CD4-positive, alpha-beta T cell treated with Interleukin-21 for 1 hour (primary cell): ENCODE measurements at places on chromosomes 1 and 21.

DNA sequence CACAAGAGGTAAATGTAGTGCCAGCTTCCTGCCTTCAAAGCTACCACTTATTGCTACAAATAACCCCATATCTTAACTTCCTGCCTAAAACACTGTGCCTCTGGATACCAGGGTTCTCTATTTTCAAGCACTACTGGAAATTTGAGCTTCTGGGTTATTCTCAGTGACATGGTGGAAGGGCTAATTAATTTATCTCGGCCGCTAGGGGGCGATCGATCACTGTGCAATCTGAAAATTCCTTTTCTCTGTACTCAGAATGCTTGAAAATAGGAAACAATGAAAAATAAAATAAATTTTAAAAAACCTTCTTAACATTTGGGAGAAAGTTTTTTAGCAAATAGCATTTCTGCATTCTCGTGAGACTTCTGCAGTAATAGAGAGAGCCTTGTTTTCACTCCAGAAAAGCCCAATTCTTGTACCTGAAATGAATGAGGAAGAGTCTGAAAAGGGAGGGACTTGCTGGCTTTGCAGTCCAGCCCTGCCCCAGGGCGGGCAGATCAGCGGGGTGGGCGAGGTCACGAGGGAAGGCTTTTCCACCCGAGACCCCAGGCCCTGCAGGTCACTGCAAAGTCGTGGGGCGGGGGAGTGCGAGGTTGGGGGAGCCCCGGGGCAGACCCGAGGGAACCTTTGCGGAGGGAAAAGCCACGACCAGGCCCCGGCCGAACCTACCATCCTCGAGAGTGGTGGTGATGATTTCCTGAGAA lies 276.7 kb downstream of the PCP4 start:
- DNase-seq = peak; percentile 2

DNA sequence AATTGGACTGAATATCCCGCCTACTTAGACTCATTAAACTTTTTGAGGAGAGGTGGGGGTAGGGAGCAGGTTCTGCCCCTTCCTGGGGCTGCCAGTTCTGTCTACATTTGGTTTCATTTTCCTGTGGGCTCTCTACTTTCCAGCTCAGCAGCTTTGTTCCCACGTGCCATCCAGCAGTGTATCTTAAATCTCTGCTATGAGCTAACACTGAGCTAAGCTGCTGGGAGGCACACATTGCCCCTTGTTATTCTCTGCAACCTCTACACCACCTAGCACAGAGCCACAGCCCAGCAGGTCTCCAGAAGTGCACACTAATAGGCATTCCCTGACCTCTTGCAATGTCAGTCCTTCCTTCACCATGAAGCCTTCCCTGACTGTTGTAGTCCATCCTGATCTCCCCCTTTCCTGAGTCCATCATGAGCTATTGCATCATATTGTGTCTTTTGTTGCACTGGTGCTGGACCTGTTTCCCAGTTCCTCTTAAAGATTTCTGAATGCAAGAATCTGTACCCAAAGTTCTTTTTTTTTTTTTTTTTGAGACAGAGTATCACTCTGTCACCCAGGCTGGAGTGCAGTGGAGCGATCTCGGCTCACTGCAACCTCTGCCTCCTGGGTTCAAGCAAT lies 28.7 kb upstream of the NRDC start:
- no peak for DNase-seq

DNA sequence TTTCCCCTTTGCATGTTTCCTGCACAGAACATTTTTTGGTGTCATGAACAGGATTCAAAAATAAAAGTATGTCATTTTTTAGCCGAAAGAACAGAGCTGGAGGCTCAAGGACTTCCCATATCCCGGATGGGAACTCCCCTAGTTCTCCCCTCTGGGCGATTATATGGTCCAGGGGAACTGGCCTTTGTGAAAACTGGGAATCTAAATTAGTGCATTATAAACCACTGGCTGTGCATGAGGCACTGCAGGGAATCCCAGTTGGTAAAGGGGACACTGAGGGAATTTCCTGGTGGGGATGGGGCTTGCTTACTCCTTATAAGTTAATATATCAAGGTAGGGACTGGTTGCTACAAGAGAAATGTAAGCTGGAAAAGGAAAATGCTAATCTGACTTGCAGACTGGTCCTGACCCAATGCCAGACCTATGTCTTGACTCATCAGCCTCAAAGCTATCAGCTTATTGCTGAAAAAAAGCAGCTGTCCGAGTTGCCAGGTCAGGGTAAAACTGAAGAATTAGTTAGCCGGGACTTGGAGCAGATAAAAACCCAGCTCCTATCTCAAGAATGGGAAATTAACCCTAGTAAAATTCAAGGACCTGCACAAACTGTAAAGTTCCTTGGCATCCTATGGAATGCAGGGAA lies 122.6 kb downstream of the FCRL5 start:
- DNase-seq = no peak

GRCh38 chr21:36918291-36918690 lies 48.2 kb downstream of the HLCS start:
- no peak for DNase-seq

GRCh38 chr1:15141935-15142539 lies 11.5 kb upstream of the TMEM51 start:
- no peak for DNase-seq

- DNase-seq = no peak
Observed at GRCh38 chr1:206079135-206079534, 26.2 kb downstream of the RHEX start.

DNA sequence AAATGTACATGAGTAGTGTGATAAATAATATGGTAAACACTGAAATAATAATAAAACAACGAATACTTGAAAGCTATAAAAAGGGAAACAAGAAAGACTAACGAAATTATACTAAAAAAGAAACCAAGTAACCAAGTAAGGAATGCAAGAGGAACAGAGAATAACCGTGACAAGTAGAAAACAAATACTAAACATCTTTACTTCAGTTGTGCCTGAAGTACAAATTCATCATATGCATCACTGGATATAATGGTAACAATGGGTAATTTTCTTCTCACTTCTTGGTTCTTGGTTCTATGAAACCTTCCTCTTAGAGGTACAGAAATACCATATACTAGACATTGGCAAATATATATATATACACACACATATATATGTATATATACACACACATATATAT lies 1093.6 kb upstream of the B3GALT2 start:
- no peak for DNase-seq

DNA sequence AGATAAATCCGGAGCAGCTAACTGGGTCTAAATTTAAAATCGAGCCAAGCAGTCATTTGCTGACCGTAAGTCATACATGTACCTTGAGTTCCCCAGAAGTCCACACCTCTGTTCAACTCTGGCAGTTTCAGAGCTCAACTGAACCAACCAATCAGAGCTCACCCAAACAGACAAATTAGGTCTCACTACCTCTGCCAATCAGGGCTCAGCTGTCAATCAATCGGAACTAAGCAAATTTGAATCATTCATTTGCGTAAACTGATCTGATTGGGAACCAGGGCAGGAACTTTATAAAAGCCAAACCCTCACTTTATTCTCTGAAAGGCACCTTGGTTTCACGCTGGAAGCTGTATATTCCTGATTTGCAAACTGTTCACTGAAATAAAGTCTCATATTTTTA lies 11.2 kb upstream of the ACBD6 start:
- DNase-seq = no peak

GRCh38 chr1:165734906-165735305 lies 33.8 kb downstream of the TMCO1 start:
- no peak for DNase-seq

- no peak for DNase-seq
Observed at GRCh38 chr1:4673494-4673893, 19.1 kb downstream of the AJAP1 start.

GRCh38 chr1:16409536-16410152 lies 27.6 kb downstream of the SPATA21 start:
- no peak for DNase-seq

DNA sequence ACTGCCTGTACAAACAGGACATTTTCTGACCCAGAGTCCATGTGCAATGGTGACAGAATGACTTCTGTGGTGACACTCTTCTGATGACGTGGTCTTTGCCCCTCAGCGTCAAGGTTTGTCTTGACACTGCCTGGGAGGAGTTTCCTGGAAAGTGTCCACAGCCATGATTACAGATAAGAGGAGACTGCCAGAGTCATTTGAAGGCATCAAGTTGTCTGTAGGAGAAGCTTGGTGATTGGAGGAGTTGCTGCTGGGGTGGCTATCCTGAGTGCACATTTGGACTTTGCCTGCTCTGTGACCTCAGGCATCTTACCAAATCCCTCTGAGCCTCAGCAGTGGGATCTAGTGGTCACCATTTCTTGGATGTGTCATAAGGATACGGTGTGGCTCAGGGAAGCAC lies 17.7 kb downstream of the TCHHL1 start:
- no peak for DNase-seq

GRCh38 chr21:39029900-39030884 lies 153.1 kb downstream of the PSMG1 start:
- DNase-seq = no peak

GRCh38 chr1:77659879-77660593 lies 22.4 kb downstream of the ZZZ3 start:
- DNase-seq = no peak

GRCh38 chr1:233554037-233554436 lies 59.9 kb upstream of the KCNK1 start:
- DNase-seq = no peak

DNA sequence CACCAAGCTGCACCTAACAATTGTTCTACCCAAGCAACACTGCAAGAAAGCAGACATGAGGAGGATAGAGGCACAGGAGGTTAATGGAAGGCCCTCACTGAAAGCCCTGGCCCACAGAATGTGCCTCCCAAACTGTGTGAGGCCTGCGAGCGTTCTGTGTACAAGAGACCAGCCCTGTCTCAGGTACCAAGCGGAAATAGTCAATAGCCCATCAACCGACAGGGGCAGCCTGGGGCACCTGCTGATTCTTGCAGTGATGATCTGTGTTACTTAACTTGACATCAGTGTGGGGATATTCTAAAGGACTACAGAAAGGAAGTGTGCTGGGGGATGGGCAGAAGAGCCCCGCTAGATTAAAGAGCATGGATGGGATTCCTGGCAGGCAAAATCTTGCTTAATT lies 392.4 kb downstream of the KCNH1 start:
- DNase-seq = no peak

GRCh38 chr1:112520166-112520565 lies 11.4 kb downstream of the WNT2B start:
- DNase-seq = no peak

GRCh38 chr1:199113265-199113869 lies 474.5 kb downstream of the PTPRC start:
- DNase-seq = peak; percentile 67

DNA sequence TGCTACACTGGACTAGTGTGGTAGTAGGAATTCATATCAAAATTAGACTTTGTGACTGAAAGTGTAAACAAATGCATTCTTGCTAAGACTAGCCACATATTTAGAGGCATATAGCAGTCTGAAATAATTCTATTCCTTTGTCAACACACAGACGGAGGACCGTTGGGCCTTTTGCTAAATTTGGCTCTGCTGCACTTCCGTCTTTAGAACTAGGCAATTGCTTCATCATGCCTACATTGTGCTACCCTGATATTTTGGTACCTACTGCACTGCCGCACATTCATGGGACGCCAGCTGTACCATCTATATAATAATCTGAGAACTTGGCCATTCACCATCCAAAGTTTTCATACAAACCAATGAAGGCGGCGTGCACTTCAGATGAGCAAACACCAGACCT lies 346.8 kb downstream of the KIF26B start:
- DNase-seq = no peak

DNA sequence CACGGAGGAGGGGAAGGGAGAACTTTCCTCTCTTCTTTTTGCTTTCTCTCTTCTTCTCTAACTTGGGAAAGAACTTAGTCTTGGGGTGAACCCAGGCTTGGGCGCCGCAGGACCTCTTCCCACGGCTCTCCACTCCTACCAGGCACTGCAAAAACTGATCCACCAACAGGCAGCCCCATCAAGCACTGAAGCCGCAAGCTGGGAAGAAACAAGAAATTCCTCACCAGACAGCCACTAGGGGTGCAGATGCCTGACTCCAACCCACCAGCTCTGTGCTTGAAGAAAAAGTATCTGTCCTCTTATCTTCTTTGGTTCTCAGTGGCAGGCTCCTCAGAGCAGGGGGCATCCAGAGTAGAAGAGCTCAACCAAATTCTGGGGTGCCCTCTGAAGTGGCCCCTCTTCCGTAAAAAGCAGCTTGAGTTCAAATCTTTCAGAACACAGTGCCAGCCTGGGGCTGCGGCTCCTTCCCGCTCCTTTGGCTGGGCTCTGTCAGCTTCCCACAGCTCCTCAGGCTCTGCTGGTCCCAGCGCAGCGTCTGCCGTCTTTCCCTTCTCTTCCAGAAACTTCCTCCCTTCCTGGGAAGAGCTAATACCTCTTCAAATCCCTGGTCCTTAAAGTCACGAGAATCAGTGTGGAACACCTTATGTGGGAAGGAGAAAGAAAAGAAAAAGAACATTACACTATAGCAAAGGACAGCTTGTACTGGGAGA lies 2.4 kb downstream of the SLC41A1 start:
- peak; percentile 20 for DNase-seq

DNA sequence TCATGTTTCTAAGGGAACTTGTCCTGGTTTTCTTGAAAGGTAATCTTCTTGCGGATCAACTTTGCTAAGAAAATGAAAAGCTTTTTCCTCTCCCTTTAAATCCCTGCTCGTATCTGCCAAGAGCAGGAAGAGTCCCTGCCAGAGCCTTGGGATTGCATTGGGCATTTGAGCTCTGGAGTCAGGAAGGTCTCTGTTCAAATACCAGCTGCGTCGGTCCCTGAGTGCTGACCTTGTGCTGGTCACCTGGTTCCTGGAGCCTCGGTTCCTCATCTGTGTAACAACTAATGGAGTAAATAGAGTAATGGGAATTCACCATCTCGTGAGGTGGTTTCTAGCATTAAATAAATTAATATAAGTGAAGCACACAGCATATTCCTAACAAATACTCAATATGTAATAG lies 274.6 kb upstream of the TMEM51 start:
- DNase-seq = no peak

DNA sequence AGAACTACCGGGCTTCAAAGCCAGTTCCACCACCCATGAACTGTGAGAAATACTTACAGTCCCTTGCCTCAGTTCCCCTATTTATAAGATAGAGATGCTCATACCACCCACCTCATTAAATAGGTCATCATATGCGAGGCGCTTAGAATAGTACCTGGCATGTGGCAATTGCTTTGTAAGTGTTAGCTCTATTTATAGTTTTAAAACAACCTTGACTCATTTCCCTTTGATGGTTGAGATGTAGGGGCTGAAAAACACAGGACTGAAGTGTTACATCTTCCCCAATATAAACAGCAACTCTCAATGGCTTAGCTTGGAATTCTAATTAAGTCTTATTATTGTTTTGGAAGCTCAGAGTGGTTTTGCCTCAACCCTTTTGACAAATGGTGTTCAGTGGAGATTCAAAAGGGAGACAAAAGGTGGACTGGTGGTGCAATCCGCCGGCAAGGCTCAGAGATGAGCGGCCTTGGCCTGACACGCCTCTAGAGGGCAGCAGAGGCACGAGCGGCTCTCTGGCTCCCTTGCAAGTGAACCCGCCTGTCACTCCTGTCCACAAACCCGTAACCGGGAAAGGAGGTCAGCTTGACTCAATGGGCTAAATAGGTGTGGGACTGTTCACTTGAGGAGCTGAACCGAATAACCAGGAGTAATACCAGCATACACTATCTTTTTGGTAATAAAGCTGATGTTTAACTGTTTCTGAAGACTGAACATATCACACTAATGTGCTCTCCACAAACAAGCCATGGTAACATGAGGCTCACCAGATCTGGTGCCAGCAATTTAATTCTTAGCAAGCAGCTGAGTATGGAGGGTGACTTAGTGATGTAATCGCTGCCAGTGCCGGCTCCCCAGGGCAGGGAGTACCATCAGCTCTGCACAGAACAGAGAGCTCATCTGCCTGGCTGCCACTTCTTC lies 19.5 kb upstream of the SMYD2 start:
- peak; percentile 79 for DNase-seq
